ENCODE measurements at places on chromosomes 7 and 10.

GRCh38 chr7:26052706-26053105 is 99.3 kb upstream of the NFE2L3 start:
- no peak for DNase-seq

- no peak for DNase-seq
Observed at GRCh38 chr7:92708111-92709042, 118.2 kb upstream of the FAM133B start.

- DNase-seq, result no peak
Observed at GRCh38 chr7:21850531-21851285, 95.0 kb downstream of the CDCA7L start.

DNA sequence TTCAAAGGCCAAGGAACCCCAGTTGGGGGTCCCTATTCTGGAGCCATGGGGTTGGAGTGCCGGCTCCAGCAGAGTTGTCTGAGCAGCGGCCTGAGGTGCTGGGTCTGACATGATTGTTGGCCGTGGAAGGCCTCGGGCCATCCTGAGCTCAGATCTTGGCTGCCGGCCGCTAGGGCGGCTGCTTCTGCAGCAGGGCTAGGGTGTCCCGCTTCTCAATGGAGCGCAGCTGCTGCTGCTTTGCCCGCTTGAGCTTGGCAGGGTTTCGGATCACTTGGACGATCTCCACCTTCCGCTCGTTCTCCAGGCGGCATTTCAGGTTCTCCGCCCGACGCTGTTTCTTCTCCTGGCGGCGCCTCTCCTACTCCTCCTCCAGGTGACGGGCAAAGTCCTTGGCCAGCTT is 171.1 kb downstream of the HIBADH start:
- DNase-seq, result no peak

DNA sequence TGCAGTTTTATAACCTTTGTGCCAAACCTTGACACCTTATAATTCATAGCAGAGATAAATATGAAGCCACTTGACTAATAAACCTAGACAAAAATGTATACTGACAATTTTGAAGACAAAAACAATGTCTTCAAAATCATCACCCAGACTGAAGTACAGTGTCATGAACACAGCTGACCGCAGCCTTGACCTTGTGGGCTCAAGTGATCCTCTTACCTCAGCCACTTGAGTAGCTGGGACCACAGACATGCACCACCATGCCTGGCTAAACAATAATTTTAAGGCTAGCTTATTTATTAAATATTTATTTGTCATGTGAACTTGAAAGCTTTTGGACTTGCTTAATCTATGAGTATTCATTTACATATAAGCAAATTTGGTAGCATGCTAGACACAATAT is 24.3 kb downstream of the IL6 start:
- DNase-seq, result no peak

DNA sequence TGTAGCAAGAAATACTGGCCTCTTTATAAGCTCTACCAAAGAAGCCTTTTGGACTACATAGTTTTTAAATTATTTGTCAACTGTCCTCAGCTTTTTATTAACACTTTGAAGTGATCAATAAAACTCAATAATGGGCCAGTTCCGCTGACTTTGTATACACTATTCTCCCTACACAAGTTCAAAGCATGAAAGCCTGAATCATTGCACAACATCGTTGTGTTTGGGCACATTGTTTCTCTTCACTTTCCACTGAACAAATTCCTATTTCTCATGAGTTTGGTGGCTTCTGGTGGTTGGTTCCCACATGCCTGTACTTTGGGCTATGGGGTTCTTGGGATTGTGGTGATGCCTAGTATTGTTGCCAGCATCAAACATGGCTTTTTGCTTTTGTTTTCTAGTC is 561.8 kb upstream of the LRRN3 start:
- DNase-seq, result no peak

DNA sequence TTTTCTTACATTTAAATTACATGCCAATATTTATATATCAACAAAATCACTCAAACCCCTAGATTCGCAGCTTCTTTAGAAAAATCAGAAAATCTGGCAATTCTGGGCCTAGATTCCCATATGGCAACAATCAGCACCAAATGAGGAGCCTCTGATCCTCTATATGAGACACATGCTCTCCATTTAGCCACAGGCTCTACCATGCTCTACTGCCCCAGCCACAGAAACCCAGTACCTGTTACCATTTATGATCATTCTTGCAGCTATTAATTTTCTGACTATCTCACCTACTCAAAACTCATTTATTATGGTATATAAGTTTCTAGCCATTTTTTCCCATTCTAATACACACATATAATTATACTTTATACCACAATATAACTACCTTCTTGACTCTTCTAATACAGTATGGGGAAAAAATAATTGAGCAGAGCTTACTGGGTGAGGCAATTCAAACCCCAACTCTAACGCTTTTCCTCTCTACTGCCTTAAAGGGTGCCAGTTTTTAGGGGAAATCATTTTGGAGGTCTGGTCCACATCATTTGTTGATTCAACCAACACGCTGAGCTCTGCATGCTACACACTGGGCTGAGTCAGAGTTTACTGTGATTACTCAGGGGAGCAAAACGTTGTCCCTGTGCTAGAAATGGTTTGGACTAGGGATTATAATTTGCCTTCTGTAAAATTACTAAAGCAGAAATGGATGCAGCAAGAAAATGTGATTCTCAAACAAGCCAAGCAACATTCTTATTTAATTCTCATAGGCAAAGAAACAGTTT is 11.6 kb downstream of the PDLIM1 start:
- no peak for DNase-seq

DNA sequence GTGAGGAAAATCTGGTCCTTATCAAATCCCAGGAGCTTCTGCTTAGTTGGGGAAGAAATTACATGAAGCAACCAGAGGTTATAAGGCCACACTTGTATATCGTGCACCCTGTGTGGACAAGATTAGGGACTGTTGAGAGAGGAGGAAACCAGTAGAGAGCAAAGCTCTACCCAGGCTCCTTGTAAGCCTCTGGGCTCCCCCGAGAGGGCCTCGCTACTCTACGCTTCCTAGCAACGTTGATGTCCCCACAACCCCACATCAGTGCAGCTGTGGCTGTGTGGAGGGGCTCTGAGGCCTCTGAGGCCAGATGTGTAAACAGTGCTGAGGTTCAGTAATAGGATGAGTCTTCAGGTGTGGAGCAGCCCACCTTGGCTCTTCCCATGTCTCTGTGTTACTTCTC is 16.0 kb downstream of the HIF1AN start:
- DNase-seq, result no peak

- no peak for DNase-seq
Observed at GRCh38 chr10:131933016-131933695, 32.3 kb downstream of the PPP2R2D start.

DNA sequence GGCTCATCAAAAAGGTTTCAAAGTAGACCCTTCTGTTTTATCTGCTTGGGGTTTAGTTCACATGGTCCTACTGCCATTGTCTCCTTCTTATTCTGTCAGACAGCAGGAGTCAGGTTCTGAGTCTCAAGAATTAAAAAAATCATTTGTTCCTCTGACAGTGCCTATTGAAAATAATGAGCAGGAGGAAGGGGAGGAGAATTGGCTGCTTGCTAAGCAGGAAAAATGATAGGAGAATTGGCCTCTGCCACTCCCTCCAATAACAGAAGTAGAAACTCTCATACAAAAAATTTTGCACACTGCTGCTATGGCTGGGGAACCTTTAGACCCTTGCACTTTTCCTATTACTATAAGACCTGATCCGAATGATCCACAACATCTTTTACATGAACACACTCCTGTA is 35.7 kb downstream of the OR13A1 start:
- DNase-seq, result no peak

DNA sequence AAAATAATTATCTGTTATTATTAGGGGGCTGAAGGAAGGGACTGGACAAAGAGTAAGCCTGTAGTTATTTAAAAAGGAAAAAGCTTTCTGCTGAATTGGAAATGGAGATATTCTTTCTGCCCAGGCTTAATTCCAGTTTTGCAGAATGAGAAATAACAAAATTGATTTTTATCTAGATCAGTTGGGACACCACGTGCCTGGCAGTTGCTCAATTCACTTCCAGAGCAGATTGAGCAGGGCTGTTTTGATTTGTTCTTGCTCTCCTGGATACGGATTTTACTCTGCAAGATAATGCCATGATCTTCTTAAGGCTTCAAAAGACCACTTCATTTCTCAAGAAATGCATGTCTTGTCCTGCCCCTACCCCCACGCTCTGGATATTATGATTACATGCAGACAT is 524.3 kb downstream of the TCERG1L start:
- no peak for DNase-seq

Measured in stimulated activated CD4-positive, alpha-beta T cell treated with anti-CD3 and anti-CD28 coated beads, Interleukin-4, amount 100 ng/mL, for 24 hours (primary cell).